ENCODE measurements at places on chromosomes 3 and 15. TPM values are rescaled to one million over a fixed set of nuclear protein-coding genes. Genes with fewer than 3 reads are reported as not detected.

DNA sequence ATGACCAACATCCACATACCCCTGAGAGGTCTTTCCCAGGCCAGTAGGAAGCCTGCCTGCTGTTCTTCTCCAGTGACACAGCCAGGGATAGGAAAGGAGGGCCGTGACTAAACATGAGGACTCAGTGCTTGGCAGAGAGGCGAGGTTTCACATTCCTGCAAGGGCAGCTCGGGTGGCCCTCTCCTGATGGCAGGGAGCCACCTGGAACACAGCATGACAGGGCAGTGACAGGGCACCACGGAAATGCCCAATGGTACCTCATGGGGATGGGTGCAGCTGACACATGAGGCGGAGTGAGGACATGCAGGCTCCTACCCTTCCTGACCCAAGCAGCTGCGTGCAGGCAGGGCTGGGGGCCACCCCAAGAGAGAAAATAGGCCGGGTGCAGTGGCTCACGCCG, 7.4 kb upstream of the TGM5 start:
- DNase-seq = no peak

DNA sequence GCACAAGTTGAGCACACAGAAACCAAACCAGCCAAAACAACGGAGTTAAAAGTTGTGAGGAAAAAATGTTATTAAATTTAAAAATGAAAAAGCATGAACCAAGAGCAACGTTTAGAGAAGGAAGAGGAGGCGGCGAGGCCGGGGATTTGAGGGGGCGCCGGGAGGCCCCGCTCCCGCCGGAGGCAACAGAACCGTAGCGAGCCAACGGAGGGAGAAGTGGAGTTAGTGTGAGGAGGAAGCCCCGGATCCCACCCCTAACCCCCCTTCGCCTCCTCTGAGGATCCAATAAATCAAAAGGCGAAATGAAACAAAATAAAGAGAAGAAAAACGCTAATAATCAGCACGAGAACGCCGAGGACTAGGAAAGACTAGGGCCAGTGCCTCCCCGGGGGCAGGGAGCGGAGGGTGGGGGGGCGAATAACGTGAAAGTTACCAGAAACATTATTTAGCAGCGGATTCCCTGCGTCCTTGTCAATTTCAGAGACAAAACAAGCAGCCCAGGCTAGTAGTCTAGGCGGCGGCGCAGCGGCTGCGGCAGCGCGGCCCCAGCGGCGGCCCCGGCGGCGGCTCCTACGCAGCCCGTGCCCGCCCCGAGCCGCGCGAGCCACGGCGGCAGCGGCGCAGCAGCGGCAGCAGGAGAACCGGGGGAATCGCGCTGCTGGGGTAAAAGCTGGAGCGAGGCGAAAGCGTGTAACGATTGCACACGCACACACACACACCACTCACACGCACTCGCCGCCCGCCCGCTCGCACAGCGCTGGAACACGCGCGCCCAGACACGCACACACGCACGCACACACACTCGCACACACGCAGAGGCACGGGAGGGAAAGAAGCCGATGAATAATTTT, 1.7 kb downstream of the MEIS2 start:
- no peak for DNase-seq

Gene PRKCD
- 73.1 TPM for total RNA-seq

Gene ACAP2
- 68.1 TPM for total RNA-seq

GRCh38 chr3:86890741-86891396, 100.1 kb downstream of the VGLL3 start:
- DNase-seq = no peak

DNA sequence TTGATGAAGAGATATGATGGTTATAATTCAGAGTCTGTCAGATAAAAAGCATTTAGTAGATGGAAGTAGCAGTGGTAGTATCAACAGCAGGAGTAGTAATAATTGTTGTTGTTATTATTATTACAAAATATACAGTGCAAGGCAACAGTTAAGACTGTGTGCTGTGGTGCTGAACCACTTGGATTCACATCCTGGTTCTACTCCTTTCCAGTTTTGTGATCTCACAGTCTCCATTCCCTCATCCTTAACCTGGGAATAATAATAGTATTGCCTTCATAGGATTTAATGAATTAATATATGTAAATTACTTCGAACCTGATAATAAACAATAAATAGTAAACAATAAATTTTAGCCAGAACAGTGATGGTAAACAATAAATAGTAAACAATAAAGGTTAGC, 37.1 kb upstream of the TSC22D2 start:
- DNase-seq = no peak

Gene SERPINI2
- 2.8 TPM for total RNA-seq

DNA sequence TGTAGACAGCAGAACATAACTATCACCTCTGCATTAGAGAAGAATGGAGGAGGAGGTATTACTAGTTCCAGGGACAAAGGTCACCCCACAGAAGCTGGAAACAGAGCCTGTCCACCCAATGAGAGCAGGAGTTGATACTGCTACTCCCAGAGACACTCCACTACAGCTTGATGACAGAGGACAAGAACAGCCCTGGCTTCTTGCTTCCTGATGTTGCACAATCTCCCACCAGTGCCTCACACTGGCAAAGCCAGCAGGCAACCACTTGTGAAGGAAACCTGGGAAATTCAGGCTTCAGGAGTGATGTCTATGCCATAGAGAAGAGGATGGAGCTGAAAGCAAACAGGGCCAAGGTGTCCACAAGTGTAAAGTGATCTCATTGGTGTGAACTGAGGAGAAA, 78.0 kb upstream of the POU1F1 start:
- peak; percentile 52 for DNase-seq

- no peak for DNase-seq
These were observed 344.2 kb upstream of the TPRG1 start for GRCh38 chr3:188827576-188827975.

Gene SH2D7
- total RNA-seq = 7.7 TPM

DNA sequence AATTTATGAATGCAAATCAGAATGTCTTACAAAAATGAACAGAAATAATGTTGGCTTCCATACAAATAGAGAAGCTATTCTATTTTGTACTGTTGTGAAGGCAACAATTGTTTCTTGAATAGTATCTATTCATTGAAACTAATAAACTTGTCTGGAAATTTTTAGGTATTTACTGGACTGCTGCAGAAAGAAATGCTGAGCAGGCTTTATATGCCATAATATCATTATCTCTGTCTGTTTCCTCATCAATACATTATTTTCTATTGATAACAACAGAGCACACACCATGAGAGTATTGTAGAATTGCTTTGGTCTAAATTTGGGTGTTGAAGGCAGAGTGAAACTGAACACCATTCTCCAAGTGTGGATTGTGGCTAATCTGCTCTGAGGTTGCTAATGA, 216.5 kb upstream of the CGNL1 start:
- DNase-seq = no peak
